Panc1 (cell line): ENCODE measurements at places on chromosomes 6 and 20. TPM values are rescaled to one million over a fixed set of nuclear protein-coding genes. Genes with fewer than 3 reads are reported as not detected.

- H3K36me3 ChIP-seq, result no peaks in the 10 kb centered on the region
- H3K4me3 ChIP-seq, result no peak overlapping the region
- H3K27ac ChIP-seq, result no peak overlapping the region
- no peaks in the 10 kb centered on the region; the same call in 1 of the 2 replicates for H3K27me3 ChIP-seq
- DNase-seq, result no peak
These were observed 71.2 kb upstream of the THBS2 start for GRCh38 chr6:169324656-169325459.

DNA sequence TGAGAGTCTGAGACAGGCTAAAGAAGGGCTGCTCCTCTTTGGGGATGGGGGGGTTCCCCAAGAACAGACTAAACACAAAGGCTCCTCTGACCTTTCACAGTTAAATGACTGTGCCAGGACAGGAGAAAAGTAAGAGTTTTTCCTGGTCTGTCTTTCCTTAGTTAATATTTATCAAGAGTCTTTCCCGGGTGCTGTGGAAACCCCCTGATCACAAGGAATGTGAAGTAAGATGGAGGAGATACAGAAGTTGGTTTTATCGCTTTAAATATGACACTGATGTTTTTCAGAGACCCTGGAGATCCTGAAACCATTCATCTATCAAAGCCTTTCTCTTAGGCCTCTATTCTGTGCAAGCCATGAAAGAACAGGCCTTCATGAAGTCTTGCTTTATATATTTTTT lies 105.8 kb downstream of the RNF144B start:
- no peak overlapping the region for H3K4me3 ChIP-seq
- no peaks in the 10 kb centered on the region for H3K4me1 ChIP-seq
- no peak for DNase-seq
- no peak overlapping the region for H3K27ac ChIP-seq
- no peaks in the 10 kb centered on the region for H3K27me3 ChIP-seq

DPPA5 gene
- total RNA-seq, result not detected

DNA sequence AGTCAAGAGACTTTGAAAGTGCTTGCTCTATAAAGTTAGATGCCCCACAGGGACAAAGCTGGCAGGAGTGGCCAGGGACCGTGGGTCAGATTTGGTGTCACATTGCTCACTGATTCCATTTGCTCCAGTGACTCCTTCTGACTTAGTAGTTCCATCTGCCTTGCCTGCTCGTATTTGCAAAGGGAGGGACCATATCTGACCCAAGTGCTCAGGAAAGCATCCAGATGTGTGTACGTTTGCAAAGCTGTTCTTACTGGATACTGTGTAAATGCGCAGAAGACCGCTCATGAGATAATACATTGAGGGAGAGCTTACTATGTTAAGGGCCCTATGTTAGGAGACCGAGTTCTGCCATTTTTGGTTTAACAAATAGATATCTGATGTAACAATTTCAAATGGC lies 21.2 kb upstream of the CCN6 start:
- peaks cover 4% of the 10 kb centered on the region; the same call in 1 of the 2 replicates for H3K4me1 ChIP-seq
- H3K4me3 ChIP-seq, result no peak overlapping the region
- H3K36me3 ChIP-seq, result no peaks in the 10 kb centered on the region
- DNase-seq, result no peak
- no peak overlapping the region for H3K27ac ChIP-seq

DNA sequence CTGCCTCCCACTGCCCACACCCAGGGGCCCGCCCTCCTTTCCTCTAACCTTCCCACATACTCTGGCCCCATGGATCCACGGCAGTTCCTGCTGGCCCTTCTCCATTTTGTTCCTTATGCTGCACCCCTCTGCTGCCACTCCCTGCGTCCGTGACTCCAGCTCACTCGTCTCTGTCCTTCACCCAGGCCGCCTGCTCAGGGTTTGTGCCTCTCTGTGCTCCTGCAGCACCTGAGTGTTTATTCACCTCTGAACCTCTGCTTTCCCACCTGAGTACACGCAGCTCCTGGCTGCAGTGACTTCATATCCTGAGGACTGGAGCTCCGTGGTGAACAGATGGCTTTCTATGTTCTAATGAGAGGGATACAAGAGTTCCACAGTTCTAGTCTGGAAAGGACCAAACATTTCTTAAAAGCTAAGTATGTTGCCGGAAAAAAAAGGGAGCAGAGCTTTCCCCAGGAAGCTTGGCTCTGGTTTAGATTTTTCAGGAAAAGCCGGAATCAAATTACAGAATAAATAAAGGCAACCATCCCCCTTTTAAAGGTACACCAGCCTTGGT lies 1.5 kb upstream of the GNRH2 start:
- peaks cover 2% of the 10 kb centered on the region; the same call in 1 of the 2 replicates for H3K36me3 ChIP-seq
- H3K4me3 ChIP-seq, result no peak overlapping the region
- H3K4me1 ChIP-seq, result peaks cover 8% of the 10 kb centered on the region; the same call in 1 of the 2 replicates
- no peak overlapping the region for H3K27ac ChIP-seq

BPIFB4 gene
- not detected for total RNA-seq

GRCh38 chr6:168212362-168212761 lies 107.2 kb downstream of the DACT2 start:
- H3K4me3 ChIP-seq, result no peak overlapping the region
- no peaks in the 10 kb centered on the region for H3K4me1 ChIP-seq
- H3K27me3 ChIP-seq, result no peaks in the 10 kb centered on the region
- DNase-seq, result no peak

DNA sequence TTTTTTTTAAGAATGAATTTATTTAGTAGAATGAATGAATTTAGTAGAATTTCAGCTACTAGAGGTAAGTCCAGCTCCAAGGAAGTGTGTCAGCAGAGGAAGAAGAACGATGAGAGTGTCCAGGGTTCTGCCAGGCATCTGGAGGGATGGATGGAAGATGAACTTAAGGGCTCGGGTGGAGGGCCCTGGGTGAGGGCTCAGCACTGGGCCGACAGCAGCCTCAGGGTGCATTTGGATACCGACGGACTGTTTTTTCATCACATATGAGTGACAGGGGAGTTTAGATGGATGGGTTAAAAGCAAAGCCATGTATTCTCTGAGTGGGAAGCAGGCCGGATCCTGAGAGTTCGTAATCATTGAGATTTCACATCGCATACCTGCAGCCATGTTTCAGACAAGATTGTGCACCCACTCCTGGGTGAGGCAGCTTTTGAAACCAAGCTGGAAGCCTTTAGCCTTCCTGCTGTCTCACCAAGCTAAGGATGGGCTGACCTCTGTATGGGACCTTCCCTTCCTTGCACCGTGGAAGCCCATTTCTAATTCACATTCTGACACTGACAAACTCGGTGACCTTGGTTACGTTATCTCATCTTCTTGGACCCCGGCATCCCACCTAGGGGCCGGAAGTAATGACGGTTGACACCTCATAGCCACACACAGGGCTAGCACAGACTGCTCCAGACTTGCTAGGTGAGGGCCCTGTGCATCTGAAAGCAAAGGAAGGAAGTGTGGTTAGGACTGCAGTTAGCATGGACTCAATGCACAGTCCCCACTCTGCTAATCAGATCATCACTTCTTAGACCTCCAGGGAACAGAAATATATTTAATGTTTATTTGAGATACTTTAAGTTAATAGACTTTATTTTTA lies 228.5 kb downstream of the SLC24A3 start:
- no peaks in the 10 kb centered on the region for H3K27me3 ChIP-seq
- no peaks in the 10 kb centered on the region for H3K36me3 ChIP-seq
- no peak overlapping the region for H3K27ac ChIP-seq
- no peak overlapping the region for H3K4me3 ChIP-seq
- DNase-seq, result no peak
- H3K4me1 ChIP-seq, result no peaks in the 10 kb centered on the region

GRCh38 chr6:55998576-55998975 lies 123.2 kb upstream of the BMP5 start:
- H3K4me1 ChIP-seq, result no peaks in the 10 kb centered on the region
- H3K4me3 ChIP-seq, result no peak overlapping the region
- DNase-seq, result no peak
- no peaks in the 10 kb centered on the region for H3K36me3 ChIP-seq
- no peak overlapping the region for H3K27ac ChIP-seq

DNA sequence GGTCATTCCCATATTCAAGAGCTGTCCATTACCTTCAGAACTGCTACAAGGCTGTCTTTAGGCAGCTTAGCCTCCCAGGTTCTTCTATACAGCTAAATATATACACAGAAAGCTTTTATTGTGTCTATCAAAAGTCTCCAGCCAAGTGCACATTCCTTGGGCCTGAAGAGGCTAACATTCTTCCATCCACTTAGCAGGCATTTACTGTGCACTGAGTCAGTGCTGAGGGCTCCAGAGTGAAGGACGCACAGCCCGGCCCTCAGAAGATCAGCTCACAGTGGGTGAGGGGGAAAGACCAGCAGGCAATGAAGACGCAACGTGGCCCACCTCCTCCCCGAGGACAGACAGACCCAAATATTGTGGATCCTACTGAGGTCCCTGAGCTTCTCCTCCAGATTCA lies 569.9 kb downstream of the CDH26 start:
- no peaks in the 10 kb centered on the region; the same call in 1 of the 2 replicates for H3K27me3 ChIP-seq
- no peak overlapping the region for H3K27ac ChIP-seq
- no peak for DNase-seq
- no peaks in the 10 kb centered on the region for H3K4me1 ChIP-seq

XKR7 gene
- 6.2 TPM for total RNA-seq

DNA sequence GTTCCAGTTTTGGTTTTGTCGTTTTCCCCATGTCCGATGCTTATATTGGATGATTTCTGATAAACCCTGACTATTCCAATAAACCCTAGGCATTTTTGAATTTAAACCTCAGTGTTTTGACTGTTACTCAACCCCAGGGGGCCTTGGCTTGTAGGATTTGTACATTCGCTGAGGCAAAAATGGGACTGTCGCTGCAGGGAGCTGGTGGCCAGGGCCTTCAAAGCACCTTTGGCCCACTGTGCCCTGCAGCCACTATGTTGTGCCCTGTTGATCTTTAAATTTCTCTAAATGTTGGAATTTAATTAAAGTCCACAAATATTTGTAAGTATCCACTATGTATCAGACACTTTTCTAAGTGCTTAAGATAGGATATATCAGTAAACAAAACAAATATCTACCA lies 9.5 kb upstream of the NOL7 start:
- no peak overlapping the region for H3K4me3 ChIP-seq
- no peak overlapping the region for H3K27ac ChIP-seq
- H3K4me1 ChIP-seq, result no peaks in the 10 kb centered on the region
- H3K36me3 ChIP-seq, result no peaks in the 10 kb centered on the region
- DNase-seq, result no peak

PRRT1 gene
- total RNA-seq, result 1.3 TPM

DNA sequence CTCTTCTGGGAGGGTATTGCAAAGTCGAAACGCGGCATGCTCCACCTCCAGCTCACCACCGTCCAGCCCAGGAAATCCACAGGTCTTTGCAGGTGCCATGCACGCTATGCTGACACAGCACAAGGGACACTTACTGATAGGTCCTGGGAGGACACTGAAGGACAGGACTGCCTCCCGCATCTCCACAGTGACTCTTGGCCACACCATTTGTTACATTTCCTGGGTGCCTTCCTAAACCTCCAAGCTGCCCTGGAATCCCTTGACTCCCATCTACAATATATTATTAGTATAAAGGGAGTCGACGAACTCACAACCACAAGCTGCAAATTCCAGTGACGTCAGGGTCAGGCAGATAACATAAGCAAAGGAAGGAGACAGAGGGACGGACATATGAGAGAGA lies 106.9 kb downstream of the JPH2 start:
- H3K4me3 ChIP-seq, result no peak overlapping the region
- H3K4me1 ChIP-seq, result peaks cover 7% of the 10 kb centered on the region; the same call in 1 of the 2 replicates
- DNase-seq, result no peak
